ENCODE measurements at places on chromosomes 1 and 21.

- DNase-seq: no peak
These were observed 16.6 kb downstream of the IPO9 start for GRCh38 chr1:201845331-201846083.

DNA sequence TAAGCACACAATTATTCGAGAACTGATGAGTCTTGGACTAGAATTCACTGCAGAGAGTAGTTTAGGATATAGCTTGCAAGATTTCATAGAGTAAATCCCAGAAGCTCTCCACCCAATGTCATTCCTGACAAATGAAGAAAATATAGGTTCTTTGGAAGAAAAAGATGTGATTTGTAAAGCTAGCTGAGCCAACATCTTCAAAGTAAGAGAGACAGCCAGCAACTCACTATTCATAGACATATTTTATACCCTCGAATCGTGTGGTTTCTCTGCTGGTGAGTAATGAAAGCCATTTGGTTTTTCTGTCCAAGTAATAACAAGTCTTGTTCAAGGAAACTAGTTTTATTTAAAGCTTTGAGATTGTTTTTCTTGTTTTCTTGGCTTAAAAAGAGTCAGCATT lies 165.7 kb upstream of the SYT6 start:
- DNase-seq: no peak

GRCh38 chr1:145892486-145893087 lies 6.9 kb upstream of the ANKRD35 start:
- no peak for DNase-seq

DNA sequence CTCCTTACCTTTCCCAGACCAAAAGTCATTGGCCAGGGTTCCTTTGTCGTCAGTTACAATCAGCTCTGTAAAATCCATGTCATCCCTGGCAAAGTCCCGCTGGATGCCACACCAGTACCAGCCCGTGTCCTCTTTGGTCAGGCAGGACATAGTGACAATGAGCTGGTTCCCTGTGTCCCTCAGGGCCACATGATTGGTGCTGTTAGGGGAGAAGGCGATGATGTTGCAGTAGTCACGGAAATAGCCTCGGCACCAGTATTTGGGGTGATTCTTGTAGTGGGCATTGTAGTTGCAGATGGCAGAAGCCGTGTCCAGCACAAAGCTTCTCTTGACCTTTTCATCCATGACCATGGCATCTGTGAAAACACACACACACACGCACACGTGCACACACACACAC lies 14.8 kb downstream of the ADORA3 start:
- no peak for DNase-seq

DNA sequence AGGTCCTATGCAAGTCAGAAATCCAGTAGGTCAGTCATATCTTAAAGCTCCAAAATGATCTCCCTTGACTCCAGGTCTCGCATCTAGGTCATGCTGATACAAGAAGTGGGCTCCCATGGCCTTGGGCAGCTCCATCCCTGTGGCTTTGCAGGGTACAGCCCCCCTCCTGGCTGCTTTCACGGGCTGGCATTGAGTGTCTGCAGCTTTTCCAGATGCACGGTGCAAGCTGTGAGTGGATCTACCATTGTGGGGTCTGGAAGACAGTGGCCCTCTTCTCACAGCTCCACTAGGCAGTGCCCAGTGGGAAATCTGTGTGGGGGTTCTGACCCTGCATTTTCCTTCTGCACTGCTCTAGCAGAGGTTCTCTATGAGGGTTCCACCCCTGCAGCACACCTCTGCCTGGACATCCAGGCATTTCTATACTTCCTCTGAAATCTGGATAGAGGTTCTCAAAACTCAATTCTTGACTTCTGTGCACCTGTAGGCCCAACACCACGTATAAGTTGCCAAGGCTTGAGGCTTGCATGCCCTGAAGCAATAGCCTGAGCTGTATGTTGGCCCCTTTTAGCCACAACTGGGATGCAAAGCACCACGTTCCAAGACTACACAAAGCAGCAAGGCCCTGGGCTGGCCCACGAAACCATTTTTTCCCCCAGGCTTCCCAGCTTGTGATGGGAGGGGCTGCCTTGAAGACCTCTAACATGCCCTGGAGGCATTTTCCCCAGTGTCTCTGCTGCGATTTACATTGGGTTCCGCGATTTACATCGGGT lies 472.7 kb downstream of the NPHP4 start:
- peak; percentile 22 for DNase-seq

- DNase-seq: no peak
These were observed 64.4 kb downstream of the KCTD3 start for GRCh38 chr1:215631489-215631888.

- no peak for DNase-seq
These were observed 752.3 kb upstream of the ADAMTS5 start for GRCh38 chr21:27719226-27719625.

GRCh38 chr21:34865400-34866241 lies 183.5 kb downstream of the RUNX1 start:
- DNase-seq: peak; percentile 23

- DNase-seq: no peak
These were observed 501.6 kb downstream of the NPHP4 start for GRCh38 chr1:5490635-5491034.

DNA sequence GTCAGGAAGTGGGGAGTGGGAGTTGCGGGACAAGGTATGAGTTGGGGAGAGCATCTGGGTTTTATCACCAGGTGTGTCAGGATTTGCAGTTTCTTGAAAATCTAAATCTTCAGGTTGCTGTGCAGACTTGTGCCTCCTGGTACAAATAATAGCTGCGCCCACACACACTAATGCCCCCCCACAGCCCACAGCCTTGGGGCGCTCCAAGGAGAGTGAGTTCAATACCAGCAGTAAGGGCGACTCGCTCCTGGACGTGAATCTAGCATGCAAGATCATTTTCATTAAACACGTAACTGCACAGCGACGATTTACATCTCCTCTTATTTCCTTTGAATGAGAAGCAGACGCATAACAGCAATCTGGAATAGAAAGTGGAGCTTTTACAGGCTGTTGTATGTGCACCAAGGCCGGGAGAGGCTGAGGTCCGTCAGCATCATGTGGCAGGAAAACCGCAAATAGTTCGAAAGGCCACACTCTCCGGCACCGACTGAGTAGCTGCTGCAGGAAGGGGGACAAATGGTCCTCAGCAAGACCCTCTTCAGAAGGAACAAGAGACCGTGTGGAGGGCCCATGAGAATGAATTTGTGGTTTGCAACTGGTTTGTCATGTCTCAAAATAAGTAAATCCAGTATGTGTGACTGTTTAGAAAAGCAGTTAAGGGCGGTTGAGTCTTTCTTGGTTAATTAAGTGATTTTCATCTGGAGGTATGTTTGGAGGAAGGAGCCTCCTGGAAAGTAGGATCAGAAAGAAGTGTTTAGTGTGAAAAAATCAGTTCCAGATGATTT lies 439.5 kb downstream of the SMYD3 start:
- DNase-seq: no peak

GRCh38 chr1:204723131-204723787 lies 37.7 kb upstream of the LRRN2 start:
- no peak for DNase-seq

- DNase-seq: no peak
These were observed 25.8 kb downstream of the SSBP3 start for GRCh38 chr1:54380290-54380882.

GRCh38 chr1:6123083-6123482 lies 57.0 kb downstream of the CHD5 start:
- no peak for DNase-seq

DNA sequence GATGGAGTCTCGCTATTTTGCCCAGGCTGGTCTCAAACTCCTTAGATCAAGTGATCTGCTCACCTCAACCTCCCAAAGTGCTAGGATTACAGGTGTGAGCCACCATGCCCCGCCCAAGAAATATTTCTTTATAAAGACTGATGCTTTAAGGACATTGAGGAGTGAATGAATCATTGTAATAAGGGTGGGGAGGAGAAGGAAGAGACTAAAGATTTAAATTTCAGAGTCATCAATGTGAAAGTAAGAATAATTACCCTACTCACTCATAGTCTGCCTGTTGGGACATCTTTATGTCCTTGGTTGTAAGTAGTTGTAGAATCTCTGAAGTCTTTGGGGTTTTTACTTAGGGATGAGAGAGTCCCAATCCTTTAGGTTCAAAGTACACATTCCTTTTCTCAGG lies 7.3 kb downstream of the KDM1A start:
- DNase-seq: no peak

GRCh38 chr1:245434280-245434679 lies 279.5 kb downstream of the KIF26B start:
- no peak for DNase-seq

DNA sequence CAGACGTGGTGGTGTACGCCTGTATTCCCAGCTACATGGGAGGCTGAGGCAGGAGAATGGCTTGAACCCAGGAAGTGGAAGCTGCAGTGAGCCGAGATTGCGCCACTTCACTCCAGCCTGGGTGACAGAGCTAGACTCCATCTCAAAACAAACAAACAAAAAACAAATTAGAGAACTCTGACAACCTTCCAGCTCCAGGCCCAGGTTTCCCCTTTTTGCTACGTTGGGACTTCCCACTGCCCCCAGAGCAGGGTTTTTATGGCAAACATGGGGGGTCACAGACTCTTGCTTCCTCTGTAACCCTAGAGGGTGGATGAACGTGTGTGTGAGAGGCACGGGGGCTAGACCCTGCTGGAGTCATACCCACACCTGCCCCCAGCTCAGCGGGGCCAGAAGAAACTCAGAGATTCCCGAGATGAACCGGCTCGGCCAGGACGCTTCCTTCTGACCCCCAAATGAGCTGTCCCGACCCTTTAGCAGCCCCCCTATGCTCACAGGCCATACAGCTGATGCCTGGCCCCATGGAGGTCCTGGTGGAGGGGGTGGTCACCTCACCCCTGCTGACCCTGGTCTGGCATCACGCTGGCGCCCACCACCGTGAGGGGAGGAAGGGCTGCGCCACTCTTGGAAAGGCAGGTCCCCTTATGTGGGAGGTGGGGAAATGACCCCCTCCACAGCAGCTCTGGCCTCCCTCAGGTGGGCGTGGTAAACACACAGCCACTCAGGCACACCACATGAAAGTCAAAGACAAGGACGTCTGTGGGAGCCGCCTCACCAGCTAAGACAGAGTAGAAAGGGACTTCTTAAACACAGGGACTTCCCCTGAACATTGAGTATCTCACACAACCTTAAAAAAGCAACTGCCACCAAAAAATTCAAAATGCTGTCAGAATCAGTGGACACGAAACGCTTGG lies 7.1 kb downstream of the GPR157 start:
- DNase-seq: no peak

DNA sequence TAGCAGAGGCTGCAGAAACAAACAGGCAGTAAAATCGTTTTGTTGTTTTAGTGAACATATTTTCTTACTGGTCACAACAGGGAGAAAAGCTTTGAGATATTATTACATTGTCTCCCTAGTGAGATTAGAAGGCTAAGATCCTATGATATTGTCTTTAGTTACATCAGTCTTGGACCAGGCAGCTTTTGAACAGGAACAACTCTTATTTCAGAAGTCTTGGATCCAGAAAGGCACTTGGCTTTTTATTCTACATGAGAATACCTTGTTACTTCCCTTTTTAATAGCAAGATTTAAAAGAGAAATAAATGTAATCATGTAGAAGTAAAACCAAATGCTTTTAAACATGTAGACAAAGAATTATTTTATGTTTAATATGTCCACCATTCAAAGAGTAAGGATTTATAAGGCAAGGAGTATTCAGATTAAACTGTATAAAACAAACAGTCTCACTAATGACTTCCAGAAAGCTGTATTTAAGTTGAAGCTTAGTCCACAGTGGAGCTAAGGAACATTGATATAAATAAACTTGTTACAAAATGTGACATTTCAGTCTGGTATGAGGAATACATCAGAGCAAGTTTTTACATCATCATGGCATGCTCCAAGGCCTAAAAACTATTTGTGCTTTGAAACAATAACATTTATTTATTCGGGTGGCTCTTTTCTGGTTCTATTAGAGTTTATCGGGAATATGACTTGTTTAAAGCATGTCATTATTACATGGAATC lies 72.2 kb downstream of the PHTF1 start:
- DNase-seq: no peak

GRCh38 chr1:7690496-7691182 lies 80.5 kb upstream of the VAMP3 start:
- DNase-seq: no peak

GRCh38 chr1:4974981-4975685 lies 320.7 kb downstream of the AJAP1 start:
- DNase-seq: no peak

DNA sequence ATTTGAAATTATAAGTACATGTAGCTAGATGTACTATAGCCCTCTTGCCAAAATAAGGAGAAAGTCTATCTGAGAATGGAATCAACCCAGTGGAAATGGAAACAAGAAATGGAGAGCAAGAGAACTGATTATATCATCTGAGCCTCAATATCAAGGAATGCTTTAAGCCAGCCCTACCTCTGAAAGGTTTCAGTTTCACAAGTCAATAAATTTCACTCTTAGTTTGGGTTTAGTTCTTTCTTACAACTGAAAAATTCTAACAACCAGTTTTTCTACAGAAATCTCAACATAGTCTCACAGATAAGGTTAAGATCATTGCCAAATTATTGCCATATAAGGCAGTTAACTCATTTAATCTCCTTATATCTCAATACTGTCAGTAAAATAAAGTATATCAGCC lies 80.0 kb downstream of the EPS15 start:
- no peak for DNase-seq

DNA sequence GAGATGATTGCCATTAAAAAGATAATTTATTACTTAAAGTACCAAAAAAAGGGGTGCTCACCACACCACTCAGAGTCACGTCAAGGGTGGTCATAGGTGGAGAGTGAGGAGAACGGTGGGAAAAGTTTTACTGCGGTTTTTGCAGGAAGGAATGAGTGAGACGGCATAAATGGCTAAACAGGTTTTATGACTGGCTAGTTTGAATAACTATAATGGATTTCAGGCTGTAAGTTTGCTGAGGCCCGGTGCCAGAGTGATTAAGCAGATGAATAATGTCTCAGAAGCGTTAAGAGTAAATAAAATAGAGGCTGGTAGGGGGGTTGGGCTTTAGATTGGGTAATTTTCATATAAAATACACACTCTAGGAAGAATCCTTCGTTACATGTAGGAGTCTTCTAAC lies 1337.8 kb downstream of the AMY1C start:
- DNase-seq: no peak

GRCh38 chr1:40303051-40303771 lies 13.9 kb downstream of the COL9A2 start:
- DNase-seq: peak; percentile 61

DNA sequence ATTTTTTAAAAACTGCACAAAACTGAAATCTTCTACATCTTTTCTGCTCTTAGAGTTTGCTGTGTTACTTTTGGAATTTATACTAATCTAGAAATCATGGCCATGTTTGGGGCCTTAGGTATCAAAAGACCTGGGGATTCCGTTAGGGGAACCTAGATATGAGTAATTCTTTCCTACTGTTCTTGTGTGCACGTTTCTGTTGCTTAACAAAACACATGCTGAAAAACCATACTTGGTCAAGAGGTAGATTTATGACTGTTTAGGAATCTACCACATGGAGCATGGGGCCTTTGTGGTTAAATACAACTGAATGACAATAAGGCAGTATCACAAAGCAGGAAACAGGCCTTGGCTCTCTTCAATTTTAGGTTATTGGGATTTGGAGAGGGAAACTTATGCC lies 291.9 kb upstream of the USP25 start:
- no peak for DNase-seq

- no peak for DNase-seq
These were observed 46.2 kb downstream of the NAV1 start for GRCh38 chr1:201585093-201585483.
